ENCODE measurements at places on chromosomes 11 and 22.

GRCh38 chr11:114836161-114836560 lies 157.8 kb downstream of the NXPE2 start:
- DNase-seq = no peak

GRCh38 chr11:94132152-94132558 lies 3.5 kb downstream of the PANX1 start:
- no peak for DNase-seq

DNA sequence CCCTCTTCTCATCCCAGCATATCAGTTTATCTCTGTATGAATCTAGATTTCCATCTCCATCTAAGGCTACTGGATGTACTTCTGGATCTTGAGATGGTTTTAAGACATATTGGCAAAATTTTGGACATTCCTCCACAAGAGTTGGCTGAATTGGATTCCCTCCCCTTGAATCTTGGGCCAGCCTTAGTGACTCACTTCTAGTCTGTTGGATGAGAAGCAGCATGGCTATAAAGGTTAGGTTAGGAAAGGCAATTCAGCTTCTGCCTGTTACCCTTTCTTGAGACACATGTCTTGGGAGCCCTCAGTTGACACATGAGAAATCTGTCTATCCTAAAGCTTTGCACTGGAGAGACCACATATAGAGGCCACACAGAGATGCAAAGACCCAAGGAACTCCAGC lies 73.0 kb upstream of the PGR start:
- no peak for DNase-seq

DNA sequence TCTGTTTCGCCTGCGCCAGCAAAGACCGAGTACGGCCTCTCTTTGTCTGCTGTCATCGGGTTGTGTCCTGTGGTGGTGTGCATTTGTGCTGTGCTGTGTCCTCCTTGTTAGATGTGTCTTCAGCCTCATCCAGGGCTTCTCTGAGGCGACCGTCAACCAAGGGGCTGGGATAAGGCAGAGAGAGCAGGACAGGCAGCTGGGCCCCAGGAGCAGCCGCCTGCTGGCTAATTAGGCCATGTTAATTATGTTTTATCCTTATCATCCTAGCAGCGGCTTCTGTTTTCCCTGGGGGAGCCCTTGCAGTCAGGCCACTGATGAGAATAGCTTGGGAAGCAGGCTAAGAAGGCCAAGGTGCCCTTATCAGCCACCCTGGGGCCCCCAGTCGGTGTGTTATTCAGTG lies 40.7 kb upstream of the TTC12 start:
- DNase-seq = no peak

DNA sequence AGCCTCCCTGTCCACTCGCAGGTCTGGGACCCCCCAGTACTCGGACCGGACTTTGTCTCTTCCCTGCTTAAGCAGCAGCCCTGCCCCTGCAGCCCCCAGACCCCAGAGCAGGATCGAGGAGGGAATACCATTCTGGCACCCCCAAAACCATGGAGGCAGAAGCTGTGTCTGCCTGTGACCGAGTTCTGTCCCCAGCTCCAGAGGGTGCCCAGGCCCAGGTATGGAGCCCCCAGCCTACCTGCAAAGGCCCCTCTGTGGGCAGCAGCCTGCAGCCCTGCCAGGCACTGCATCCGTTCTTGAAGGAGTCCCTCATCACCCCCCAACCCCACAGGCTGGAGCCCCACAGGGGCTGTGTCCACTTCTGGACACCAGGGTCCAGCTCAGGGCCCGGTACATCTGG lies 163.8 kb downstream of the BRD1 start:
- DNase-seq = no peak

- DNase-seq = no peak
Measured at GRCh38 chr11:100546714-100547113, 140.4 kb upstream of the ARHGAP42 start.

DNA sequence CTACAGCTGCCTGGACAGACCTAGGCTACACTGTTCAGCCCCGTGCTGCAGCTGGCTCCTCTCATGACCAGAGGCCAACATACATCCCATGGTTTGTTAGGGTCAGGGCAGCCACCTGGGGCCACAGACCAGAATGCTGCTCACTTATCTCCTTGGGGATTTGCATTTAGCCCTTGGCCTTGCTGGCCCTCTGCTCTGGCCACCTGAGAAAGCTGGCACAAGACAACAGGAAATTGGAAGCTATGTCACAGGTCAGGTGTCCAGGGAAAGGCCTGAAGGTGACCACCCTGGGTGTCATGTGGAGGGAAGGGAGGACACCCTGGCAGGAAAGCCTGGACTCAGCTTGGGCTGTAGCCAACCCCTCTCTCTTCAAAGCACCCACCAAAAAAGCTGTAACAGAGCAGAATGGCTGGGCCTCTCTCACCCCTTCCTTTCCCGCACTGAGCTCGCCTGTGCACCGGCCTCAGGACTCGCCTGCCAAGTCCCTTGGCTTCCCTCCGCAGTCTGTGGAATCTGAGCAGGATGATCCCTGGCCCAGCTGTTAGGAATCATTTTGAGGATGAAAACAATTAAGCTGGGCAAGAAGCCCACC lies 86.3 kb downstream of the SNX19 start:
- no peak for DNase-seq

DNA sequence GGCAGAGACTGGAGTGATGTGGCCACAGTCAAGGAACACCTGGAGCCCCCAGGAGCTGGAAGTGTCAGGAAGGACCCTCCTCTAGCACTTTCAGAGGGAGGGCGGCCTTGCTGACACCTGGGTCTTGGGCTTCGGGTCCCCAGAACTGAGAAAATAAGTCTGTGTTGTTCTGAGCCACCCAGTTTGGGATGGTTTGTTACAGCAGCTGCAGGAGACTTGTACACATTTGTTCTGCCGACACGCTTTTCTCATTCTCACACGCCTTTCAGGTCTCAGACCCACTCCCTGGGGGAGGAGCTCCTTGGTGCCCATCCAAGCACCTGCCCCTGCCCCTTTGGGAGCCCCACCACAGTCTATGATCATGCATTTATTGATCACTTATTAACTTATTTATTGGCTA lies 47.2 kb upstream of the SMIM38 start:
- no peak for DNase-seq

- DNase-seq = no peak
Measured at GRCh38 chr11:33651990-33652389, 48.6 kb downstream of the C11orf91 start.

DNA sequence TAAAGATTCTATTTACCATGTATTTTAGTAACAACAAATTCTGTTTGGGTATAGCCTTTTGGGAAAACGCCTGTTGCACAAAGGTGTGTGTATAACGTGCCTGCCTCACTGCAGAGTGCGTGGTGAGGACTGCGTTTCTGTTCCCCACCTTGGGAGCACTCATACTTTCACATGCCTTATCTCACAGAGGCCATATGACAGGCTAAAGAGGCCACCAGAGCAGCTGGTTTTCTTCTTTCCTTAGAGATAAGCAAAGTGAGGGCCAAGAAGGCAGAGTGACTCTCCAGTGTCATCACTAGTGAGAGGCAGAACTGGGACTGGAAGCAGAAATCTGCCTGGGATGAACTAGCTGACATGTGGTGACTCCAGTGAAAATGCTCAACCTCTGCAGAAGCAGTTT lies 369.2 kb upstream of the NARS2 start:
- DNase-seq = no peak

DNA sequence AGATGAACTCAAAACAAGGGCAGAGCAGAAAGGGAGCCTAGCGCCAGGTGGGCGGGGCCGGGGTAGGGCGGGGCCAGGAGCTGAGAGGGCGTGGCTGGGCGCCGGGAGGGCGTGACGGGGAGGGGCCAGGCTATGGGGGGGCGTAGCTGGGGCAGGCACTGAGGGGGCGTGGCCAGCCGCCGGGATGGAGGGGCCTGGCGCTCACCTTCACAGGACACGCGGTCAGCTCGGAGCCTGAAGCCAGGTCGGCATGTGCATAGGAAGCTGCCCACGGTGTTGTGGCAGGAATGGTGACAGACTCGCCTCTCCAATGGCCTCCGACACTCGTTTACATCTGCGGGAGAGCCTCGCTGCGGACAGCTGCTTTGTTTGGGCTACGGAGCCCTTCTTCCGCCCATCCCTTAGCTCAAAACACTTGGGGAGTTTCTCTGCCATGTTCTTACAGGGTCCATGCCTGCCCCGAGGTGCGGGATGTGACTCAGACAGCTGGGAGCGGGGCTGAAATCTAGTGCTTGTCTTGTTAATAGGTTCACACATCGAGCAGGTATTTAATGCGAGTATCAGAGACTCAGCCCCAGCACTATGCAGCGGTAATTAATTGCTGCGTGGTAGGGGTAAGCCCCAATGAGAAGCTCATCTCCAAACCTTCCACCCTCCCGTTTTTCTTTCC lies 13.4 kb downstream of the VWCE start:
- no peak for DNase-seq

GRCh38 chr11:100190395-100190794 lies 496.7 kb upstream of the ARHGAP42 start:
- no peak for DNase-seq

DNA sequence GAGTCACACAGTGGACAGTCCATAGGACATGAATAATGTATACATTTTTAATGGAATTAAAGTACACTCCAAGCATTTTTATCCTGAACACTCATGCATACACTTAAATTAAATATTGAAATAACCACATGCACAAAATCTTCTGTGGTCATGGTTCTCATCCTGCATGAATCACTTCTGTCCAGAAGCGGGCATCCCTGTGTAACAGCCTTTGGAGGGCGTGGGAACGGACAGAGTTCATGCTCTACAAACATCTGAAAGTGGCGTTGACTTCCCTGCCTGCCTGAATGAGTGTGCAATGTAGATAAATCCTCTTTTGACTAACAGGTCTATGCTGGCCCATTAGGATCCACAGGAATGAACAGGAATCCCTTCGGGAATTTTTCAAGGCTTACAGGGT lies 780.2 kb downstream of the BRD1 start:
- no peak for DNase-seq

- DNase-seq = no peak
Measured at GRCh38 chr11:104895634-104896033, 2.6 kb downstream of the CASP12 start.

DNA sequence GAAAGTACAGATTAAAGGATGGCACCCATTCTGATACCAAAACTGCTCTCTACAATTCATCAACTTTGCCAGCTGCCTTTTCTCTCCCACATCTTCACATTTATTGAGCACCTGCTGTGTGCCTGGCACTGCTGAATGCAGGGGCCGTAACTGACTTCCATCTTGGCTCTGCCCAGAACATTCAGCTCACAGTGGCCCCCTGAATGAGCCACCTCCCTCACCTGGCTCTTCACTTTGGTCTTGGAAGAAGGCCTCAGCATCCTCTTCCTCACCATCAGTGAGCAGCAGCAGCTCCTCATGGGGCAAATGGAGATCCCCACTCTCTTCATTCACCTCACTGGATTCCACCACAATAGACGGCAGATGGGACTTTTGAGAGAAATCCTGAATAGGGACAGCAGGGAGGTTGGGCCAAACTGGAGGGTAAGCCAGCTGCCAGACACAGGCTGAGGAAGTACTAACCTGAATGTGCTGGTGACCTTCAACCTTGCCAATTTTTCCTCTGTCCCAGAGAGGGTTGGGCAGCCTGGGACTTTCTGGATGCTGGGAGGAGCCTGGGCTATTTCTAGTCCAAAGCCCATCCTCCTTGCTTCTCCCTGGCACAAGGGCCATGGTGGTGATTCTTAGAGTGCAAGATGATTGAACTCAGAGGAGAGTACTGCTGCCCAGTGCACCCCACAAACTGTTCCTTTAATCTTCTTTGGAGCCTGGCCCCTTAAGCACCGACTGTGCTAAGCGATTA lies 1.9 kb upstream of the UQCC3 start:
- no peak for DNase-seq

DNA sequence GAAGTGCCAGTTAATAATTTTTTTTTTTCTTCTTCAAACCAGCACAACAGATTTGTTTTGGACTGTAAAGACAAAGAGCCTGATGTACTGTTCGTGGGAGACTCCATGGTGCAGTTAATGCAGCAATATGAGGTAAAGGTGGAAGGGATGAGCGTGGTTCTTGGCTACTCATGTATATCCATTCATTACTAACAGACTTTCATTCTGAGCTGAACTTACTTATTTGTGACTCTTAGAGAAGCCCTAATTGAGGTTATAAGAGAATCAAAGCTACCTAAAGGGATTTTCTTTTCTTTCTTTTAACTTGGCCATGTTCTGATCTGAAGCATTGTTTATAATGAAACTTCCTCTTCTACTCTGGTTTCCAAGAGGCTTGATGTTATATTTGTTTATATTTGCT lies 15.8 kb downstream of the PAFAH1B2 start:
- no peak for DNase-seq

DNA sequence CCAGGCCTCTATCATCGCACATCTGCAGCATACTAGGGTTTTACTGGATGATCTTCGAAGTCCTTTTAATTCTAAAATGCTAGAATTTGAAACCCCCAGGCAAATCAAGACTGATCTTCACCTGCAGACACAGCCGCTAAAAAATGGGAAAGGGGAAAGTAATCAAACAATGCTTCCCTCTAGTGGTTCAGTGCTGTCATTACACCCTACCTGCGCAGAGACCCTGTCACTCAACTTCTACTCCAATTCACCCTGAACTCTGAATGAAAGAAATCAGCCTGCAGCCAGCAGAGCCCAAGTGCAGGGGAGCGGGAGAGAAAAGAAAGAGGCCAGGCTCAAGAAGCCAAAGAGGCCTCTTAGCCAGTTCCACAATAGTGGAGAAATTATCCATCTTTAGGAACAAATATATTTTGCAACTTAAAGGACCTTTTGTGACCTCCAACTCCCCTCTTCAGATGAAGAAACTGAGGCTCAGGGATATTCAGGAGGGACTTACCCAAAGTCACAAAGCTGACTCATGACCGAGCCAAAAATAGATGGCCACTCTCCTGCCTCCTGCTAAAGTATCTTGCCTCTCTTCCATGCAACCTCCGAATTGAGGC lies 33.0 kb downstream of the SERGEF start:
- DNase-seq = peak; percentile 7

DNA sequence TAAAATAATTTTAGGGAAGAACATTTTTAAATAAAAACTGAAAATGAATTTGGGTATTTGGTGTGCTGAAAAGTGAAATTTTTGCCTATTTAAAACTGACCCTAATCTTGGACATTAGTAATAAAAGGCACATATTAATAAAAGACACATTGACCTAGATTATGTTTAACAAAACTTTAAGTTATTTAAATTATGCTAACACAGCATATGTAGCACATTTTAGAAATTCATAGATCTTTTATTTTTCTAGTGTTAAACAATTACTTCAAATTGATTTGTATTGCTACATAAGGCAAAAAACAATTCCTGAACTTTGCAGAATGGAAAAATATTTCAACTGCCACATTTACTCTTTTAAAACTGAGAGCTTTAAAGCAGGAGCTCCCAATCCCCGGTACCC lies 10.6 kb downstream of the C11orf58 start:
- no peak for DNase-seq

GRCh38 chr11:44885919-44886789 lies 64.5 kb downstream of the TP53I11 start:
- DNase-seq = no peak
